Endodermal cell (in vitro differentiated cells): ENCODE measurements at places on chromosomes 3 and 15. TPM values are rescaled to one million over a fixed set of nuclear protein-coding genes. Genes with fewer than 3 reads are reported as not detected.

- peaks cover 4% of the 10 kb centered on the region for H3K4me1 ChIP-seq
- H3K36me3 ChIP-seq, result peaks cover 7% of the 10 kb centered on the region
- H3K27me3 ChIP-seq, result no peaks in the 10 kb centered on the region
- no peak overlapping the region for H3K27ac ChIP-seq
Observed at GRCh38 chr15:80475572-80475971, 71.4 kb downstream of the ARNT2 start.

DNA sequence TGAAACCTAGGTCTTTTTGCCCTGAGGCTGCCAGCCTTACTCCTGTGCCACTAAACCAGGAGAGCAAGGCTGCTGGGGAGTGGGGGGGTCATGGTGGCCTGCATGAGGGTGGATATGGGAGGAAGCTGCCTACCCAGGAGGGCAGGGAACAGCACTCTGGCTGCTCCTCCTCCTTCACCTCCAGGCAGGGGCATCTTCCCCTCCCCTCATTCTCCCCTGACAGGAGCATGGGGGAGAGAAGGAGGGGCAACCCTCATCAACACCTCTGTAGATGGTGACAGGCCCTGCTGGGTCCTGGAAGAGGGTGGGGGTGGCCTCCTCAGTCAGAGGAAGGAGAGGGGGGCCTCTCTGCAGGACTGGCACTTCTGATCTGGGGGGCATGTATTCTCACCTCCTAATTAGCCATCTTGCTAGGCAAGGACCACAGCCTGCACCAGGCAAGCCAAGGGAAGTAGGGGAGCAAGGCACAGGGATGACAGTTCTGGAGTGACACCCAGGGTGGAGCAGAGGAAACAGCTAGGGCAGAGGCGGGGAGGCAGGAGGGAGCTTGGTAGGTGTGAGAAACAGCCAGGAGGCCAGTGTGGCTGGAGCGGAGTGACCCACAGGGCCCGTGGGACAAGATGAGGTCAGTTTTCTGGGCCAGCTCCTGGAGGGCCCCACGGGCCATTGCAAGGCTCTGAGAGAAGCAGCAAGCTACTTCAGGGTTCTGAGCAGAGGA is 4.9 kb downstream of the CCDC33 start:
- no peak overlapping the region for H3K4me3 ChIP-seq
- no peaks in the 10 kb centered on the region for H3K36me3 ChIP-seq
- no peak overlapping the region for H3K27ac ChIP-seq
- H3K4me1 ChIP-seq, result peaks cover 18% of the 10 kb centered on the region
- no peaks in the 10 kb centered on the region for H3K27me3 ChIP-seq
- peak; percentile 74 for DNase-seq

The TMEM40 gene
- total RNA-seq, result not detected in 3 replicates

DNA sequence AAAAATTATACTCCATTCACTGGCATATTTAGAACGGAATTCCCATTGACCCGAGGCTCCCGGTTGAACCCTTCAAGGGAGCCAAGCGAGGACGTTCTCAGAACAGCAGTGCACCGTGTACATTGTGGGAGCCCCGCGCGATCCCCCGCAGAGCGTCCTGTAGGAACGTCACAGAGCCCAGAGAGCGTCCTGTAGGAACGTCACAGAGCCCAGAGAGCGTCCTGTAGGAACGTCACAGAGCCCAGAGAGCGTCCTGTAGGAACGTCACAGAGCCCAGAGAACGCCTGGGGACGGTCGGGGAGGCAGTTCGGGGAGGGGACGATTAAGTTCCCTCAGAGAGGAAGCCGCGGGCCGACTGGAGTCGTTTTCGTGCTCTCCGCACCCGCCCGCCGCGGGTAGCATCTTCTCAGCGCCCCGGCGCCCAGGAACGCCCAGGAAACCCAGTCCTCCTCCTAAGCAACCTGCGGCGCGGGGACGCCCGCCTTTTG is 506 bp upstream of the ATP1B3 start:
- no peaks in the 10 kb centered on the region for H3K27me3 ChIP-seq
- H3K36me3 ChIP-seq, result peaks cover 5% of the 10 kb centered on the region
- DNase-seq, result peak; percentile 86
- H3K27ac ChIP-seq, result peak overlapping the region; percentile 97
- H3K4me1 ChIP-seq, result no peaks in the 10 kb centered on the region

The C3orf22 gene
- not detected in 2 replicates for total RNA-seq

GRCh38 chr3:61158216-61158615 is 93.0 kb downstream of the FHIT start:
- no peaks in the 10 kb centered on the region for H3K4me1 ChIP-seq
- no peak overlapping the region for H3K4me3 ChIP-seq
- H3K27me3 ChIP-seq, result no peaks in the 10 kb centered on the region
- no peak for DNase-seq
- H3K27ac ChIP-seq, result no peak overlapping the region

DNA sequence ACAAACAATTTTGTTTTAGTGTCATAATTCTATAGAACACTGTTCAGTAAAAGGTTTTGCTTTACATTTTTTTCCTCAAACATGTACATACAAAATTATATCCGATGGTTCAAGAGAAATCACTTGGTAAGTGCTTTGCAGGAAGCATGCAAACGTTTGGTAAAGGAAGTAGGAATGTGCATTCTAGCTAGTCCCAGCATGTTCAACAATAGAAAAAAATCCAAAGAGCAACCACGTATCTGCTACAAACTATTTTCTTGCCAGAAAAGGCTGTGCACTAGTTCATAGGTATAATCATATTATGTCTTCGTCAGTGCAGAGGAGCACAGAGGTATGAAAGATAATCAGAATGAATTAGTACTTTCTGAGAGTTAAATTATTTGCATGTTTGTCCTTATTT is 58.0 kb downstream of the GPR160 start:
- H3K27ac ChIP-seq, result no peak overlapping the region
- no peaks in the 10 kb centered on the region for H3K4me1 ChIP-seq
- H3K36me3 ChIP-seq, result peaks cover 49% of the 10 kb centered on the region

DNA sequence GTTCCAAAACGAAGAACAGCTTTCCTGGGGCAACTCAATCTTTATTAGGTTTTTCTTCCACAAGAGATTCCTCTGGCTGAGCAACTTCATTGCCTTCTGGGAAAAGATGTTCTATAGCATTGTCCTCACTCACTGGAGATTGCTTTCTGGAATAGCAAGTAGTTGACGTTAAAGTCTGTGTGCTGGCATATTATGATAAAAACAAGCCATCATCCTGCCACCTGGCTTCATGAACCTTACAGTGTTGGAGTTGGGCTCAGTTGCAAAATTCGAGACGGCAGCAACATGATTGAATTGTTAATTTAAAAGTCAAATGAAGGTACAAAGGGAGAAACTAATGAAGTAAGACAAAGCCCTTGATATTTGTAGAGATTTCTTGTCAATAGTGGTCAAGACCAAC is 140.5 kb upstream of the PEX5L start:
- DNase-seq, result no peak
- H3K27ac ChIP-seq, result no peak overlapping the region
- no peaks in the 10 kb centered on the region for H3K36me3 ChIP-seq
- H3K4me3 ChIP-seq, result no peak overlapping the region
- peaks cover 13% of the 10 kb centered on the region for H3K4me1 ChIP-seq

- H3K27ac ChIP-seq, result no peak overlapping the region
- H3K36me3 ChIP-seq, result no peaks in the 10 kb centered on the region
- H3K27me3 ChIP-seq, result no peaks in the 10 kb centered on the region
- DNase-seq, result no peak
- H3K4me1 ChIP-seq, result no peaks in the 10 kb centered on the region
Observed at GRCh38 chr3:99325402-99325801, 313.0 kb upstream of the COL8A1 start.

The SLC27A2 gene
- 4.7 to 6.8 TPM (median 6.4 TPM) in 3 replicates for total RNA-seq

The MASP1 gene
- 0.09 to 2.1 TPM (median 0.88 TPM) in 3 replicates for total RNA-seq

GRCh38 chr15:96553931-96554330 is 223.4 kb downstream of the NR2F2 start:
- H3K4me3 ChIP-seq, result no peak overlapping the region
- H3K36me3 ChIP-seq, result no peaks in the 10 kb centered on the region
- no peaks in the 10 kb centered on the region for H3K27me3 ChIP-seq
- H3K4me1 ChIP-seq, result no peaks in the 10 kb centered on the region
- no peak overlapping the region for H3K27ac ChIP-seq

GRCh38 chr3:44469914-44470313 is 7.6 kb downstream of the ZNF445 start:
- no peak overlapping the region for H3K27ac ChIP-seq
- H3K27me3 ChIP-seq, result no peaks in the 10 kb centered on the region
- H3K4me1 ChIP-seq, result no peaks in the 10 kb centered on the region
- no peak overlapping the region for H3K4me3 ChIP-seq
- no peak for DNase-seq

DNA sequence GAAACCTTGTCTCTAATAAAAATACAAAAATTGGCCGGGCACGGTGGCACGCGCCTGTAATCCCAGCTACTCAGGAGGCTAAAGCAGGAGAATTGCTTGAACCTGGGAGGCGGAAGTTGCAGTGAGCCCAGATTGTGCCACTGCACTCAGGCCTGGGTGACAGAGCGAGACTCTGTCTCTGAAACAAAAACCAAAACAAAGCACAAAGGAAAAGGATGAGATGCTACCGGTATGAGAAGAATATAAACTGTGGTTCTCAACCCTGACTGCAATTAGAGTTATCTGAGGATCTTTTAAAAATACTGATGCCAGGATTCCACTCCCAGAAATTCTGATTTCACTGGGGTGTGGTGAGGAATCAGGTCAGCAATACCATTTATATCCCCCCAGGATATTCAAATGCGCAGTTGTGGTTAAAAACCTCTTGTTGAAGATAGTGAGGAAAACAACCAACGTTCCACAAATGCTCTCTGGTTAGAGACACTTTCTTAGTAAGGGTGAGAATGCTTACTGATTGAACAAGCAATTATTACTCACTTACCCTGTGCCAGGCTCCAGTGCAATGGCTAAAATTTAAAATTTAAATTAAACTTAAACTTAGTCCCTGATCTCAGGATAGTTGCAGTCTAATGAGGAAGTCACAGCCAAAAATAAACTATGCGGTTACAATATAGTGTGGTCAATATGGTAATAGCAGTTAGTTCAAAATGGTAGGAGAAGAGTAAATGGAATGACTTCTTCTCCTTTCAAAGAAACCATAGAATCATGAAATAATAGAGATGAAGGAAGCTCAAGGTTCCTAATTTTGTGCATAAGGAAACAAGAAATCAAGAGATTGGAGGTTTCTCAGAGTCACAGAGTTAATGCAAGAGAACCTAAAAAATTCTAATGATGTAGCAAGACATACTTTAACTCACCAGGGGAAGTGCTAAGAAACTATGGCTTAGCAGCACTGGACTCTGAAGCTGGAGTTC is 109.5 kb downstream of the SSR3 start:
- no peak for DNase-seq
- H3K27ac ChIP-seq, result no peak overlapping the region
- peaks cover 5% of the 10 kb centered on the region for H3K4me1 ChIP-seq
- H3K4me3 ChIP-seq, result no peak overlapping the region

DNA sequence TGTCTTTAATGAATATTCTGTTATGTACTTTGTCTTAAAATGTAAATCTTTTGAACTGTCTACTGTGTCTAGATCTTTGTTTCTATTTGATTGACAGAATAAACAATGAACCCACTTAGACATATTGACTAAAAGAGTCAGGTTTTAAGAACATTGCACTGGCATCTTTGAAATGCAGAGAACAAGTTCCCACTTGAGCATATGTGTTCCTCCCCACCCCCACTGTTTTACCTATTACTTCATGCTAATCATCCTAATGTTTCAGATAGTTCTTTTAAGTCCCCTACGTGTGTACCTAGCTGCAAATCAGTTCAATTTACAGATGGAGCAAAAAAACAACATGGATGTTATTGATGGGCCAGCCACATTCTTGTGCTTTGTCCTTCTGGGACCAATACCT is 11.7 kb upstream of the TCF12 start:
- no peak overlapping the region for H3K4me3 ChIP-seq
- H3K36me3 ChIP-seq, result no peaks in the 10 kb centered on the region
- H3K4me1 ChIP-seq, result no peaks in the 10 kb centered on the region
- DNase-seq, result no peak
- no peak overlapping the region for H3K27ac ChIP-seq

GRCh38 chr3:130800829-130801228 is 54.2 kb upstream of the PIK3R4 start:
- H3K36me3 ChIP-seq, result no peaks in the 10 kb centered on the region
- no peaks in the 10 kb centered on the region for H3K4me1 ChIP-seq
- DNase-seq, result no peak
- H3K27ac ChIP-seq, result no peak overlapping the region
- no peak overlapping the region for H3K4me3 ChIP-seq

GRCh38 chr15:90376789-90377188 is 11.3 kb upstream of the IQGAP1 start:
- no peak overlapping the region for H3K27ac ChIP-seq
- no peak for DNase-seq
- H3K36me3 ChIP-seq, result no peaks in the 10 kb centered on the region
- no peak overlapping the region for H3K4me3 ChIP-seq

- no peak for DNase-seq
- no peak overlapping the region for H3K4me3 ChIP-seq
- H3K4me1 ChIP-seq, result no peaks in the 10 kb centered on the region
- peaks cover 41% of the 10 kb centered on the region for H3K27me3 ChIP-seq
- H3K36me3 ChIP-seq, result no peaks in the 10 kb centered on the region
- H3K27ac ChIP-seq, result no peak overlapping the region
Observed at GRCh38 chr3:182710557-182711157, 82.6 kb upstream of the ATP11B start.

DNA sequence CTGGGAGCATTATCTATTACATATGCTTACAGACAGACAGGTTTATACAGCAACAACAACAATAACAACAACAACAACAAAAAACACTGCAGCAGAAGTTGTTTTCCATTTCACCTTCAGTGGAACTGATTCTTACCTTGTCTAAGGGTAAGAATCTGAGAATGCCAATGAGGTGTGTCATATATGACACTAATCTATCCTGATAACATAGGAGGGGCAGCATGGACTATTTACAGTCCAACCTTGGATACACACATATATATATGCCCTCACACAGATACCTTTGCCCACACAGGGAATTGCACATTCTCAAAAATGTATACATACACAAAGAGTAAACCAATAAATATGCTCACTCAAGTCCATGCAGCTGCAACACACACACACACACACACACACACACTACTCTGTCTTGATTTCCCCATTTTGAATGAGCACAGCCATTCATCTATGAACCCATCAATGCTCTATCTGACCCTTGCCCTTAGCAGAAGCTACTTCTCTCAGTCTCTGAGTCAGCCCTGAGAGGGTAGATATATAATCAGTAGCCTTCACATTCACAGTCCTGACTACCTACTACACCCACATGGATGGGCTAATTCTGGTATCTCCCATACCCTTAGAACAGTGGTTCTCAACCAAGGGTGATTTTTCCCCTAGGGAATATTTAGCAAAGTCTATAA is 9.7 kb upstream of the TRANK1 start:
- H3K4me1 ChIP-seq, result no peaks in the 10 kb centered on the region
- H3K36me3 ChIP-seq, result no peaks in the 10 kb centered on the region
- H3K4me3 ChIP-seq, result no peak overlapping the region
